ENCODE measurements at places on chromosomes 6 and 20. TPM values are rescaled to one million over a fixed set of nuclear protein-coding genes. Genes with fewer than 3 reads are reported as not detected.

HLA-DOA gene
- 0.58 TPM for total RNA-seq

WFDC12 gene
- not detected for total RNA-seq

ZBTB46 gene
- 0.96 TPM for total RNA-seq

SSTR4 gene
- total RNA-seq: not detected

SLC22A7 gene
- not detected for total RNA-seq

MTHFD1L gene
- 78.7 TPM for total RNA-seq

- no peak for DNase-seq
Observed at GRCh38 chr6:158815379-158815724, 3.8 kb downstream of the EZR start.

DNA sequence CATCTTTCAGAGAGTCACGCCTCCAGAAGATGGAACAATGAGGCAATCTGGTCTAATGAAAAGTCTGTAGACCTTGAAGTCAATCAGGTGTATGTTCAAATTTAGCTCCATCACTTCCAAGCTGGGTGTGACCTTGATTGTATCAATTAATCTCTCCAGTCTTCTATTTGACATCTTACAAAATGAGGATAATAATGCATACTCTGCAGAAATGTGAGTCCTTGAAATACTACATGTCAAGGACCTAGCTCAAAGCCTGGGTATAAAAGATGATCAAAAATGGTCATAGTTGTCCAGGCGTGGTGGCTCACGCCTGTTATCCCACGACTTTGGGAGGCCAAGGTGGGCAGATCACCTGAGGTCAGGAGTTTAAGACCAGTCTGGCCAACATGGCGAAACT, 29.8 kb downstream of the CGA start:
- DNase-seq: no peak

- peak; percentile 18 for DNase-seq
Observed at GRCh38 chr20:24235296-24236175, 233.9 kb upstream of the SYNDIG1 start.

DNA sequence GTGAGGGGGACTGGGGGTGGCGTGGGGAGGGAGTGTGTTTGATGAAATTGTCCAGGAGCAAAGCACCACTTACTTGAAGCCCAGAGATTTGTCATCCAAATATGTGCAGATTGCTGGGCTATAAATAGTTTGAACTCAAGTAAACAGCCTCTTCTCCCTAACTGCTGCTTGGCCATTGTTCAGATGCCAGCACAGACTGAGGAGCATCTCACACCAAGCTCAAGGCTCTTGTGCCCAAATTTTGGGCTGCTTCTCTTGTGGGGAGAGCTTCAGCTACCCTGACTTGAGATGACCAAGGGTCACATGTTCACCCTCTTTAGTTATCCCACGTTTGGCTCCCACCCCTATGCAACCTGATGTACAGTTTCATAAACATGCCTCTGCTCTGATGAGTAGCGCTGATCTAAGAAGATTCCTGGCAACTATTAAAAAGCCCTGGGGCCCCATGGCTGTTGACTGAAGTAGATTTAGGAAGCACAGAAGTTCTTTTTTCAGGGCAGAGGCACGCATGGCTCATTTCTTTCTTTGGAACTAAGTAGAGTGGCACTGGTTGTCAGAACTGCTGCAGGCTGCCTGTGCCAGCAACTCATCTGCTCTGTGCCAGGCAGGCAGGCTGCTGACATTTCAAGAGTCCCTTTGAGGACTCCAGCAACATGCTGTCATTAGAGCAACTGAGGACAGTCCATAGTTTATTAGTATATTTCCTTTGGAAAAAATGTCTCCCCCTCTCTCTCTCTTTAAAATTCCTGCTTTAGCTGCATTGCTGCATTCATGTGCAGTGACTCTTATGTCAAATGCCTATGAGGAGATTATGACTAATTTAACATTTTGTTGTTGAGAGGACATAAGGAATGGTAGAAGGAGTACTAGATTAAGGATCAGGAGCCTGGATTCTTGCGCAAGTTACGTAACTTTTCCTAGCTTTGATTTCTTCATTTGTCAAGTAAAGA, 9.6 kb upstream of the PKIG start:
- DNase-seq: peak; percentile 23

DNA sequence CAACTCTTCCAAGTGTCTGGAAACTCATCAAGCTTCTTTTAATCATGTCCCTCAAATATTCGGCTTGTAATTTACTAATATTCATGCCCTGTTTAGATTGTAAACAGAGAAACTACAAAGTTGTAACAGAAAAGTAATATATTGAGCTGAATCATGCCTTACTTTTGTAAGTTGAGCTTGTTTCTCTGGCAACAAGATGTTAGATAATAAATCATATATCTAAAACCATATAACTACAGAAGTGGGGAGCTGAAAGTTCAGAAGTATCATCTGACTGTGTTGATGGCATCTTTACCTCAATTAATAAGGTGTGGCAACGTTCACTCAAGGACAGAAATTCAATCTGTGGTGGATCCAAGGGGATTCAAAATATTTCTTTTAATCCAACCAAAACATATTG, 263.9 kb downstream of the PLCB1 start:
- no peak for DNase-seq

GRCh38 chr6:17519120-17519519, 81.0 kb upstream of the FAM8A1 start:
- DNase-seq: no peak

- DNase-seq: no peak
Observed at GRCh38 chr6:36340306-36340617, 3.6 kb upstream of the BNIP5 start.

DNA sequence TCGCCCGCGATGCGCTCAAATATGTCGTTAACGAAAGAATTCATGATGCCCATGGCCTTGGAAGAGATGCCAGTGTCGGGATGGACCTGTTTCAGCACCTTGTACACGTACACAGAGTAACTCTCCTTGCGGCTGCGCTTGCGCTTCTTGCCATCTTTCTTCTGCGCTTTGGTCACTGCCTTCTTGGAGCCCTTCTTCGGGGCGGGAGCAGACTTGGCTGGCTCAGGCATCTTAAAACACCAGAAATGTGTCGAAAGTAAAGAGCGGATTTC, 36.4 kb downstream of the HFE start:
- no peak for DNase-seq

Data from A673 (cell line).